ENCODE measurements at places on chromosomes 2 and 18.

DNA sequence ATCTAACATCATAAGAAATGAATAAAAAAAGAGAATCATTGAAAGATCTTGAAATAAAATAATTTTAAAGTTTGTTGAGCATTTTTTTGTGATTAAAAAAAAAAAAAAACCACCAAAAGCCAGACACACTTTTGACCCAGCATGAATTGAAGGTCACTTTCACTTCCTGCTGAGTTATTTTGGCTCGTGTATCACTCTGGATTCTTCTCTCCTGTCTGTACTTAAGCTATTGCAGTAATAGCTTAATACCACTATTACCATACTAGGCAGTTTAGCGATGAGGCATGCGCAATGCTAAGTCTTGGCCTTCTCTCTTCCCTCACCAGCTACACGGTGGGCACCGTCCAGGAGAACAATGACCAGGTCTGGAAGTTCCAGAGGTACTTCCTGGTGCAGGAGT lies 54.5 kb upstream of the SPP2 start:
- no peak for DNase-seq

DNA sequence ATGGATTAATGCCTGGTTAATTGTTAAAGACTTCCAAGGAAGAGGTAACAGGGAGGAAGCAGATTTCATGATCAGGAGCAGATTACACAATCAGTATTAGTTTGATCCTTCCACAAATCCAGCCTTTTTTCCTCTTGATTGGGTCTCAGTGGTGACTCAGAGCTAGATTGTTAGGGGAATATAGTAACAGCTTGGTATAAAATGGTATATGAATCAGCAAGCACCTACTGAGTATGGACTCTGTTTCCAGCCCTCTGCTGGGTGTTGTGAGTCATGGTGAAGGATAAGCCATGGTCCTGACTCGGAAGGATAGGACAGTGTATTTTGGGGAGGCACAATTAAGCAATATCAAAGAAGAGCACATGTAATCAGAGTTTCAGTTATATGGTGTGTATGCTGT lies 272.4 kb upstream of the DPP10 start:
- no peak for DNase-seq

- DNase-seq: no peak
Observed at GRCh38 chr18:47893939-47894699, 36.3 kb downstream of the SMAD2 start.

DNA sequence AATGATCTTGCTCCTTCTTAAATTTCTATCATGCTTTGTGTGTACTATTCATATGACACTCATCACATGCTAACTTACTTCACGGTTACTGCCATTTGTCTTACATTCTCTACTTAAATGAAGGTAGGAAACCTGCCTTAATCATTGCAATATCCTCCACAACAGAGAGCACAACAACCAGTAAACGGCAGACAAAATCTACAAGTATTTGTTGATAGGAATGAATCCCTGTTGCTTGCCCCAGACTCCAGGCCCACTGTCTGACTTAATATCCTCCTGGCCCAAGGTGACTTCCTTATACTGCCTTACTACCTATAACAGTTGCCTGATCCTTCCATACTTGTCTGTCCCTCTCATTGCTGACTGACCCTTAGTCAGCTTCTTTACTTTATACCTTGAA lies 3.5 kb downstream of the PPP3R1 start:
- DNase-seq: no peak

DNA sequence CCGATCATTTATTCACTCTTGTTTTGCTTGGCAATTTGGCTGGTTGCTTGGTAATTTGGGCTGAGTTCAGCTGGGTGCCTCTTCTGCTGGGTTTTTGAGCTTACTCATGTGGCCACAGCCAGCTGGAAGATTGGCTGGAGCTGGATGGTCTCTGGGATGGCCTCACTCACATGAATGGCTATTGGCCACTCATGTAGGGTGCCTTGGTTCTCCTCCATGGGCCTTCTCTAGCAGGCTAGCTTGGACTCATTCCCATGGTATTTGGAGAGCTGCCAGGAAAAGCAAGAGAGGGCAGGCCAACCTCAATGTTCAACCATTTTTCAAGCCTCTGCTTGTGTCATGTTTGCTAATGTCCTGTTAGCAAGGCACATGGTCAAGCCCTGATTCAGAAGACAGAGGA lies 16.9 kb downstream of the ZAP70 start:
- DNase-seq: no peak

DNA sequence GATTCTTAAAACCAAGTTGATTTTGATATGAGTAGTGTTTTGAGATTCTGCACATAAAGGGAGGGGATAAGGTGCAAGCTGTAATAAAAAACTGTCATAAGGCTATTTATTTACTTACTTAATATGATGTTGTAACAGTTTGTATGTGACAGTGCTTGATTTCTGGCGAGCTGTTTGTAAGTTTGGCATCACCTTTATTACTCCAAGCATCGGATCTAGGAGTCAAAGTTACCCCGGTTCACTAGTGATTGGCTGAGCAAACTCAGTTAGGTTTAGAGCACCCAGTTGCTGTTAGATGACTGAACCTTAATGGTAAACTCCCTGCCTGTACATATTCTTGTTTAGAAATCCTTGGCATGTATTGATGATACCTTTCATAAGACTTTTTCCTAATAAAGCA lies 16.1 kb downstream of the ZCCHC2 start:
- no peak for DNase-seq

DNA sequence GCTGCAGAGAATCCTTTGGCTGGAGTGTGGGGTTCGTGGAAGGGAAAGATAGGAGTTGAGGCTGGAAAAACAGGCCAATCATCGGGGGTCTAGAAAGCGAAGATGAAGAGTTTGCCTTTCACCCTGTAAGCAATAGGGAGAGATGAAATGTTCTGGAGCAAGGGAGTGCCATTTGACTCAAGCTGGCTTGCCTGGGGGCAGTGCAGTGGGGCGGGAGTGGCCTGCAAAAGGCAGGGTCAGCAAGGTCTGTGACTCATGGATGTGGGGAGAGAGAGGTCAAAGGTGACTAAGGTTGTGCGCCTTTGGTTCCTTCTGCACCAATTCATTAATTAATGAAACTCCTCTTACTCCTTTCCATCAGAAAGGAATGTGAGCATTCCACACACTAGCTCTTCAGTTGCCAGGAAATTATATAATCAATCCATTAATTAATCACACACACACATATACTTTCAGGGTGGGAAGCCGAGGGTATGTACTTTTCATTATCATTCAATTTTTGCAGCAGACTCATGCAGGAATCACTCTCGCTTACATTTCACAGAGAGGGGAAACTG lies 227.6 kb downstream of the MYCN start:
- DNase-seq: no peak

GRCh38 chr2:188412190-188412589 lies 120.5 kb downstream of the GULP1 start:
- no peak for DNase-seq

- no peak for DNase-seq
Observed at GRCh38 chr2:180705551-180705950, 274.9 kb upstream of the UBE2E3 start.

DNA sequence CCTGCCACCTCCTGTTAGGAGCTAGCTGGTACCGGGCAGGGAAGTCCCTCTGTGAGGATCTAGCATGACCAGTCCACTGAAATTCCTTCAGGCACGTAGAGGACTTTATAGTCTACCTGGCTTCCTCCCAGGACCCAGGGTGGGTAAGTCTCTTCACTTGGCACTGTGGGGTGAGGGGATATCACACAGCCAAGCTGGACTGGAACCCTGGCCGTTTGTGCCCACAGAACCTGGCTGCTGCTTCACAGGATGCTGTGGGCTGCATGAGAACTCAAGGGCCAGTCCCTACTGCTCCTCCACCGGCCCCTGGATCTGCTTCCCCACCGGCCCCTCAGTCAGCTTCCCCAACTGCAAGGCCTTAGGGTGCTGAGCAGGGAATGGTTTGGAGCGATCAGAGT lies 35.8 kb downstream of the HS1BP3 start:
- no peak for DNase-seq

DNA sequence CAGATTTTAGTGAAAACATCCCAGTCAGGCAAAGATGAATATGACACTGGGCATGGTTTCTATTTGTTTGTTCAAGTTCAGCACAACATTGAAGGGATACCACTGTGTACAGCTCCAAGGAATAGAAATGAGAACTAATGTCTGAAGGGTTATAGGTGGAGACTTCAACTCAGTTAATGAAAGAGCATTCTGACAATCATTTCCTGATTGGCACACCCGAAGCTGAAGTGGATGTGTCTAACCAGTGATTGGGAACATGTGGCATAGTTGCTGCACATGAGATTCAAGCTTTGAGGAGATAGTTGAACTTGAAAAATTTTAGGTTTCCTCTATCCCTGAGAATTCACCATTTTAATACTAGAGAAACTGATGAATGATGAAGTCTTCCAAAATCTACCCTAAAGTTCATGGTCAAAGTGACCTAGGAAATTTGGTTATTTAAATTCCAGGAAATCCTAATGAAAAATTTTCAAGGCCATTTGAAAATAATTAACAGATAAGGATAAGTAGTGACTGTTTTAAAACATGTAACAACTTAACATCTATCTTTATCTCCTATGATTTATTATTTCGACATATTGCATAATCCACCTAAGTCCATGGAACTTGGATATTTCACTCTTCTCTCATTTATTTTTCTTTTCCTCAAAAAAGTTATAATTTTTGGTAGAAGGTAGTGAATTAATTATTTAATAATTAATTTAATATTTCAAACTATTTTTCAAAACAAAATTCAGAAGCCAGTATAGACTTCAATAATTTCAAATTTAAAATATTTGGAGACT lies 38.0 kb downstream of the SLC9A4 start:
- no peak for DNase-seq

DNA sequence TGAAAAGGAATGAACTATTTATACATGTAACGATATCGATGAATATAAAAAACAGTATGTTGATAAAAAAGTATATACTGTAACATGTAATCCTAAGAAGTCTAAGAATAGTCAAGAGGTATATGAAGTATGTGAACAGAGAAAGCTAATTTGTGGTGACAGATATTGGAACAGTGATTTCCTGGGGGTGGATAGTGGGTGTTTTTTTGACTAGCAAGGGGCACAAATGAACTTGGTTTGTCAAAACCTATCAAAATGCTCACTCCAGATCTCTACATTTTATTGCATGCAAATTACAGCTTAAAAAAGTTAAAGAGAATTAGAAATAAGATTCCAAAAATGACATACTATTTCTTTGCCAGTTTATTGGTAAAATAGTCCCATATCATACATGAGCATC lies 35.4 kb downstream of the PTH2R start:
- DNase-seq: no peak

DNA sequence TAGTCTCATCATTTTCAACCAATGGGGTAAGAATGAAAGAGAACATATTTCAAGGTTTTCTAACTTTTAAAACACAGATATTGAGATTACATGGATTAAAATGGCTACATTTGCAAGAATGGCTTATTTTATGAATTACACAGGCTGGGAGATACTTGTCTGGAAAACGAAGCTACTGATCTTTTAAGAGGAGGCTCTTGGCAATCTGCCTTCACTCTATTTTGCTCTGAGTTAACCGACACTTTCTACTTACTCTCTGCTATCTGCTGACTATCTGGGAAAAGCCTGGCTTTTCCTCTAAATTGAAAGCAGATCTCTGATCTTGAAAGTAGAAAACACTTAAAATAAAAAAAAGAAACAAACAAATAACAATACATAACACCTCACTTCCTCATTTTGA lies 325.4 kb upstream of the LINC00305 start:
- DNase-seq: no peak

DNA sequence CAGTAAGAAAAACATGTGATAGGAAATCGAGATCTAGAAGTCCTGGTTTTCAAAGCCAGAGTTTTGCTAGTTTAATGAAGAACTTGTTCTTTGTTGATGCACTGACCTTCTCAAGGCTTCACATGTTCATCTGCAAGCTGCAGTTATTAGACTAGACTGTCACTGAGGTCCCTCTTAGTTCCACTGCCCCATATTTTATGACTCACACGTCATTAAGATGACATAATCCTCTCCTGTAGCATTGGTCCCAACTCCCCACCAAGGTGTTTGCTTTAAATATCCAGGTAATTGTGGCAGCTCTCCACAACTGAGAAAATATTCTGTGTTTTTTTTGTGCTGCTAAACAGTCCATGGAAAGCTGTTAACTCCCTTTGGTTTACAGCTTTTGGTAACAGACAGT lies 149.7 kb downstream of the MREG start:
- DNase-seq: no peak

DNA sequence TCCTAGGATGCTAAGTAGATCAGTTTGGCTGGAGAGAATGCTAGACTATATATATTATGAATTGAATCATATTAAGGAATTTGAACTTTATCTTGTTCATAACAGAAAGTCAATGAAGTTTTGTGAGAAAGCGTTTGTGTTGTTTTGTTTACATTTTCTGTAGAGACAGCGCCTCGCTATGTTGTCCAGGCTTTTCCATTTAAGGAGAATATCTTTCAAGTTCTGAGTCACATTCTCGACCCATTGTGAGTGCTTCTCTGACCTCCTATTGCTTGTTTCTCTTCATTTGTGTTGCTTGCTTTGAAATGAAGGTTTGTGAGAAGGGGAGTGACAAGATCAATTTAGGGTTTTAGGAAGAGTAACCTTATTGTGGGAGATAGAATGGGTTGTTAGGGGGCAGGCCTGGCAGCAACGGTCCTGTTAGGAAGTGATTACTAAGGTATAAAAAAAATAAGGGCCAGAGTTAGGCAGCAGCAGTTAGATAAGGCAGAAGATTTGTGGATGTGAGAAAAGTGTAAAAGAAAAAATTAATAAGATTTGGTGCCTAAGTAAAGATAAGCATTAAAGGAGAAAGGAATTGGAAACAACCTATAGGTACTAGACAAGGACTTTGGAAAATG lies 47.6 kb upstream of the ACVR1 start:
- no peak for DNase-seq

- no peak for DNase-seq
Observed at GRCh38 chr2:162475661-162476060, 131.7 kb downstream of the GCA start.

DNA sequence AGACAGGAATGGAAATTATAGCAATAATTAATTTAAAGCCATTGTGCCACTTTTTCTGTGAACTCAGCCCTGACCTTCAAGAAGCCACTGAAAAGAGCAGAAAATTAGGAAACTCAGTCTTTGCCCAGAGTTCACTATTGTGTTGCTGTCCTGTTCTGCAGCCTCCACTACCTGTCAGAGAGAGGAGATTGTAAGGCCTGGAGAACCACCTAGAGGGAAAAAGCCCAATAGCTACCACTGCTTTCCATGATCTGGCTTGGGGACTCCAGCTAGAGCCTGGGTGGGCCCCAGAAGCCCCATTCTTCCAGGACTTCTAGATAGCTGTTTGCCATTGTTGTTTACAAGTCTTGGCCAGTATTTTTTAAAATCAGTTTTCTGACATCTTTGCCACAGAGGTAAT lies 176.1 kb upstream of the KLF7 start:
- DNase-seq: no peak

DNA sequence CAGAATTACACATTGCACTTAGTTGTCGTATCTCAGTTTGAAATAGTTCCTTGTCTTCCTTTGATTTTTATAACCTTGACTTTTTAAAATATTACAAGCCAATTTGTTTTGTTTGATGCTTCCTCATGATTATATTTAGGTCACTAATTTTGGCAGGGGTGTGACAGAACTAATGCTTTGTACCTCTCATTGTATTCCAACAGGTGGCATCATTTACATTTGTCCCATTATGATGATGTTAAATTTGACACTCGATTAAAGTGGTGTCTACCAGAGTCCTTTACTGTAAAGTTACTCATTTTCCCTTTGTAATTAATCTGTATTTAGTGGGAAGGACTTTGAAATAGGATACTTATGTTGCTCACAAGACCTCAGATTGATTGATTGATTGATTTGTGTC lies 21.5 kb upstream of the MFSD2B start:
- DNase-seq: no peak

- peak; percentile 67 for DNase-seq
Observed at GRCh38 chr2:174836377-174836994, 72.2 kb upstream of the CHRNA1 start.

GRCh38 chr2:118968961-118969733 lies 27.2 kb downstream of the MARCO start:
- no peak for DNase-seq

Measured in BJ (cell line).